Brain microvascular endothelial cell (primary cell): ENCODE measurements at places on chromosomes 6 and 20.
A peak's percentile ranks its signal among the peaks of the same experiment; 100 is the strongest.

- DNase-seq = no peak
Measured at GRCh38 chr20:39960522-39961428, 728.3 kb downstream of the MAFB start.

- DNase-seq = no peak
Measured at GRCh38 chr6:32602383-32602782, 12.7 kb upstream of the HLA-DRB1 start.

GRCh38 chr6:116101302-116101718 is 657 bp downstream of the NT5DC1 start:
- DNase-seq = no peak

GRCh38 chr6:28741363-28741762 is 182.4 kb downstream of the TRIM27 start:
- DNase-seq = no peak

DNA sequence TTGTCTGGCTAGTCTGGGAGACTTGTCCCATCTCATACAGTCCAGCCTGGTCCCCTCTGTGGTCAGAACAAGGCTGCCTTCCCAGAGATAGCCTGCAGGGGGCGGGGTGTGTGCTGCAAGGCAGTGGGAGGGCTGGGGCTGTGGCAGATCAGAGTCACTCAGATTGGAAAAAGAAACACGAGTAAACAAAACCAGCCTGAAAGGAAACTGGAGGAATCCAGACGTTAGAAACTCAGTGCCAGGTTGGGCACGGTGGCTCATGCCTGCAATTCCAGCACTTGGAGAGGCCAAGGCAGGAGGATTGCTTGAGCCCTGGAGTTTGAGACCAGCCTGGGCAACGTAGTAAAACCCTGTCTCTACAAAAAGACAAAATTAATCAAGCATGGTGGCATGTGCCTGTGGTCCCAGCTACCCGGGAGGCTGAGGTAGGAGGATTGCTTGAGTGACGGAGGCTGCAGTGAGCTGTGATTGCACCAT is 20.2 kb downstream of the LEMD2 start:
- DNase-seq = peak; percentile 74

- no peak for DNase-seq
Measured at GRCh38 chr6:135250751-135251497, 69.8 kb downstream of the MYB start.

DNA sequence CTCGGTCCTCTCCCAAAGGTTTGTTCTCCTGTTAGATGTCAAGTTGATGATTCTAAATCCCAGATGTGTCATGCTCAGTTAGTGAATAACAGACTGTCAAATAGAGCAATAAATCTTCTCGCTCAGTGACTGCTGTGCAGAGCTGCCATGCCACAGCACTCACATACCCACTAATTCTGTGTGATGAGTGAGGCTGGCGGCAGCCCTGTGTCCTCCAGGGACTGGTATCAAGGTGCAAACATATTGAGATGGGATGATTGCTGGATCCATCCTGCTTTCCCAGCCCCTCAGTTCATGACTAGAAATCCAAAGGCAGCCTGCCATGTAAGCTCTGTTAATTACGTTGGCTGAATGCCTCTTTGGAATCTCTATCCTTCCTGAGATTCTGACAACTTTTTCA is 103.9 kb downstream of the OLIG3 start:
- no peak for DNase-seq

DNA sequence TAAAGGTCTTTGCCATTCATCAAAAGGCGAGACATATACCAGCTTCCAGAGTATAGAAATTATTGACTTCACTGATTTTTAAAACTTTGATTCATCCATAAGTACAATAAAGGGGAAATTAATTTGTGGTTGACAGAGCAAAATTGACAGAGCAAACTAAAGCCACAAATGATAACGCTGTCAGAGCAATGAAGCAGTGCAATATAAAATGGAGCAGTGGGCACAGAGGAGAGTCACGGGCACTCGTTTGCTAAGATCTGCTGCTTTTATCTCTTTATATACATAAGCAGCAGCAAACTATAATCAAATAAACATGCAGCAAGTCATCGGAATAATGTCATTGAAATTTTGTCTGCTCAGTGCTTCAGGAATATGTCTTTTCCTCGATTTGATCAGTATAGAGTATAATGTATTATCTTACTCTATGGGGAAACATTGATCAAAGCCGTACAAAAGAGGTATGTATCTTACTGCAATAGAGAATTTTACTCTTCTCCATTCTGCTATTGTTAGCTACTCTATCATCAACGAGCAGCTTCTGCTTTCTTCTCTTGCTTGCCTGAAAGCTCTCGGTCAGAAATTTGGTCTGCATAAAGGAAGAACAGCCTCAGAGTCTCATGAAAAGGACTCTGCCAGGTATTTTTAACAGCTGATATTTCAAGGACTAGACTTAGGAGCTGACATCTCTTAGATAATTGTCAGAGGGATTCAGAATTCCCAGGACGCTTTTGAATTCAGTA is 546.0 kb upstream of the ARID1B start:
- DNase-seq = no peak

- no peak for DNase-seq
Measured at GRCh38 chr6:31968791-31969711, 2.9 kb downstream of the DXO start.

DNA sequence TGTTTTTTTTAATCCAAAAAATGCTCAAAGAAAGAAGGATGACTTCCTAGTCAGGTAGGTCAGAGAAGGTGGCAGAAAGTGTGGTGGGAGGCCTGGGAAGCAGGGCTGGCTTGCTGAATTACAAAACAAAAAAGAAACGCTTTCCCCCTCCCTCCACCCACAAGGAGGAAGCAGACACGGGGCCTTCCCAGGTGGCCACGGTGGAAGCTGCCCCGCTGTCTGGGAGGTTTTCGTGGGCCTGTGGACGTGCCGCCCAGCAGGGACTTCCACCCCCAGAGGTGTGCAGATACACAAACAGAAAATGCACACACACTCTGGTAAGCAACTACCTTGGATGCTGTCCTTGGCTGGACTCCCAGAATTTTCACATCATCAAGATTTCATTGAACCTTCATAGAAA is 198.2 kb upstream of the CDH4 start:
- DNase-seq = no peak

- no peak for DNase-seq
Measured at GRCh38 chr20:5835871-5836270, 85.7 kb downstream of the SHLD1 start.

DNA sequence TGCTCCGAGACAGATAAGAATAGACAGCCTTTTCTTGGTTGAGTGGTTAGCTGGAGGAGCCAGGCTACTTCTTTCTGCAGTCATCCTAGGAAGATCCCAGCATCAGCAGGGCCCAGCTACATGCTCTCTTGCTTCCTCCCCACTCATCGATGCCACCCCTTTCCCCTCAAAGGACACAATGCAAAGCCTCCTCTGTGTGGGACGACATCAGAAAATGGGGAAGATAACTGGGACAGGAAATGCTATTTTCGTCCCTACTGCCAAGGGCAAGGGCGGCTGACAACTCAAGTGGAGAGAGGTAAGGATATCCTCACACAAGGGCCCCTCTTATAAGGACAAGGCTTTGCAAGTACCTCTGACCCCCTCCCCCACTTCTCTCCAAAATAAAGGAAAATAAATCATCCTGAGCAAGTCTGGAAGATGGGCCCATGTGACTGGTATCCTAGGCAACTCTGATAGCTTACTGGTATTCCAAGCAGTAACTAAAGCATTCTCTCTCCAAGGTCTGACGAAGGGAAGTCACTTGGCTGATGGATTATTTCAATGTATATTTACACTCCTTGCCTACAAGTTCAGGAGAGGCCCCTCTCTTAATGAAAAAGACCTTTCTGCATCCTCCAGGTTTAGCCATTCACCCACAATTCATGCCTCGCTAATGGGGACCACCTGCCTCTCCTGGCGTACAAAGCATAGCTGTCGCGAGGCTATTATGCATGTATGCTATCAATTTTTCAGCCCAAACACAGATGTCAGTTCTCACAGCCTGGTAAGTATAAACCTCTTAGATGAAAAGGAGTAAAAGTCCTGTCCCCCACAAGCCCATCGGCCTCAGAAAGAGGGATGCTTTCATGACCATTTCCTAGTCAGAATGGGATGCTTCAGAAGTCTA is 11.3 kb downstream of the ELMO2 start:
- DNase-seq = no peak

DNA sequence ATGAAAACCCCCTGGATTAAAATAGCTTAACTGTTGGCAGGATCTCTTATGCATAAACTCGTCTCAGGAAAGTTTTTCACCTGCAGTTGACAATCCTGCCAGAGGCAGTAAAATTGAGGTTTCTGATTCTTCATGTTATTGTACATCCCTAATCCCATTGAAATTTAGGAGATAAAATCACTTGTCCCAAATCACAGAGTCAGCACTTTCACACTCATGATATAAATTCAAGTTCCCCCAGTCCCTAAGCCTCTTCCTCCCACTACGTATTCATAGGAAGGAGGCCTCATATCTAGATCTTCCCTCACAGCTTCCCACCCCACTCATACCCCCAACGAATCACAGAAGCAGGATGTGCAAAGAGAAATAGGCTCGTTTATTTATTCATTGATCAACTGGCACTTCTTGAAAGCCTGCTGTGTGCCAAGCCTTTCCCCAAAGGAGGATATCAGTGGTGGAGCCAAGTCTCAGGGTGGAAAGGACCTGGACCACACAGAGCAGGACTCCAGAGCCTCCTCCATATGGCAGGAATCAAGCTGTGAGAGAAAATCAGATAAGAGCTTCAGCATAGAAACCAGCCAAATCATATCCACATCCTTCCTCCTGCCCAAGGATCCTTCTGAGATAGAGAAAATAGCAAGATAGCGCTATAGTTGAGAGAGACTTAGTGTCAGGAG is 2.3 kb downstream of the SLPI start:
- no peak for DNase-seq

- DNase-seq = no peak
Measured at GRCh38 chr20:50655311-50655880, 35.9 kb downstream of the RIPOR3 start.

- peak; percentile 57 for DNase-seq
Measured at GRCh38 chr6:4809999-4810918, 34.1 kb downstream of the CDYL start.

DNA sequence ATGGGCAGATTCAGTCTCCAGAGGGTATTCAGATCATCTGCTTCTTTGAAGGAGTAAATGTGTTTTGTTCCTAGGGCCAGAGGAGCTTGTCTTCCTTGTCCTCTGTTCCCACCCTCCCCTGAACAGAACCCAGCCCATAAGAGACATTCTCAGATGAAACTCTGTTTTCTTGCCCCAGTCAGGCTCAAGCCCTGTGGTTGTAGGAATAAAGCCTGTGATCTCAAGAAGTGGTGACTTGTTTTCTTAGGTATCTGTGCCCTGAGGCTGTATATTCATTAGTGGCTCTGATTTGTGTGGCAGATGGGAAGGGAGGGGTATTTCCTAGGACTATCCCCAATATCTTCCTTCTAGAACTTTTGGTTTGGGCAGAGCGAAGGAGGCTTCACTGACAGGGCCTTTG is 27.9 kb downstream of the GSS start:
- DNase-seq = no peak

- no peak for DNase-seq
Measured at GRCh38 chr20:61044499-61044898, 207.6 kb upstream of the CDH4 start.

GRCh38 chr20:36066777-36067176 is 87.8 kb upstream of the EPB41L1 start:
- DNase-seq = no peak

DNA sequence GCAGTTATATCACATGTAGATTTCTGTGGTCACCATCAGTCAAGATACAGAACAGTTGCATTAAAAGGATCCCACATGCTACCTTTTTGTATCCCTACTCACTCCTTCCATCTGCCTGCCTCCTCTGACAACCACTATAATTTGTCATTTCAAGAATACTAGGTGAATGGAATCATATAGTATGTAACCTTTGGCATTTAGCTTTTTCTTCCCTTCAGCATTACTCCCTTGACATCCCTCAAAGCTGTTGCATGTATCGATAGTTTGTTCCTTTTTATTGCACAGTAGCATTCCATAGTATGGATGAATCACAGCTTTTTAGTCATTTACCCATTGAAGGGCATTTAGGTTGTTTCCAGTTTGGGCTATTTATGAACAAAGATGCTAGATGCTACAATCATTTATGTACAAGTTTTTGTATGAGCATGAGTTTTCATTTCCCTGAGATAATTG is 26.1 kb downstream of the NCOA7 start:
- no peak for DNase-seq

GRCh38 chr6:130421585-130421984 is 55.8 kb downstream of the TMEM200A start:
- DNase-seq = peak; percentile 79

DNA sequence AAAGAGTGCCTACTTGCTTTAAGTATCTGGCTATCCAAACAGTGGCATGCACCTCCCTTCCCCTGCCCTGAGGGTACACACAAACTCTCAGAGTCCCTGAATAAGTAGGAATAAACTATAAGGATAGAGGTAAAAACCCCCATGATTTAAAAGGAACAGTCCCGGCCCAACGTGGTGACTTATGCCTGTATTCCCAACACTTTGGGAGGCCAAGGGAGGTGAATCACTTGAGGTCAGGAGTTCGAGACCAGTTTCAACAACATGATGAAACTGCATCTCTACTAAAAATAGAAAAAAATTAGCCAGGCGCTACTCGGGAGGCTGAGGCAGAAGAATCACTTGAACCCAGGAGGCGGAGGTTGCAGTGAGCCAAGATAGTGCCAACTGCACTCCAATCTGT is 22.2 kb downstream of the SAMHD1 start:
- peak; percentile 12 for DNase-seq

GRCh38 chr6:76876922-76877553 is 586.3 kb downstream of the HTR1B start:
- DNase-seq = peak; percentile 75

GRCh38 chr6:154960299-154960843 is 34.7 kb upstream of the TIAM2 start:
- no peak for DNase-seq
